ENCODE measurements at places on chromosomes 13 and 19.

GRCh38 chr19:4712771-4713170 lies 10.9 kb downstream of the DPP9 start:
- no peaks in the 10 kb centered on the region for H3K4me1 ChIP-seq
- peak overlapping the region; percentile 68 for H3K27ac ChIP-seq
- H3K27me3 ChIP-seq: no peaks in the 10 kb centered on the region
- H3K36me3 ChIP-seq: peaks cover 10% of the 10 kb centered on the region
- H3K4me3 ChIP-seq: no peak overlapping the region

DNA sequence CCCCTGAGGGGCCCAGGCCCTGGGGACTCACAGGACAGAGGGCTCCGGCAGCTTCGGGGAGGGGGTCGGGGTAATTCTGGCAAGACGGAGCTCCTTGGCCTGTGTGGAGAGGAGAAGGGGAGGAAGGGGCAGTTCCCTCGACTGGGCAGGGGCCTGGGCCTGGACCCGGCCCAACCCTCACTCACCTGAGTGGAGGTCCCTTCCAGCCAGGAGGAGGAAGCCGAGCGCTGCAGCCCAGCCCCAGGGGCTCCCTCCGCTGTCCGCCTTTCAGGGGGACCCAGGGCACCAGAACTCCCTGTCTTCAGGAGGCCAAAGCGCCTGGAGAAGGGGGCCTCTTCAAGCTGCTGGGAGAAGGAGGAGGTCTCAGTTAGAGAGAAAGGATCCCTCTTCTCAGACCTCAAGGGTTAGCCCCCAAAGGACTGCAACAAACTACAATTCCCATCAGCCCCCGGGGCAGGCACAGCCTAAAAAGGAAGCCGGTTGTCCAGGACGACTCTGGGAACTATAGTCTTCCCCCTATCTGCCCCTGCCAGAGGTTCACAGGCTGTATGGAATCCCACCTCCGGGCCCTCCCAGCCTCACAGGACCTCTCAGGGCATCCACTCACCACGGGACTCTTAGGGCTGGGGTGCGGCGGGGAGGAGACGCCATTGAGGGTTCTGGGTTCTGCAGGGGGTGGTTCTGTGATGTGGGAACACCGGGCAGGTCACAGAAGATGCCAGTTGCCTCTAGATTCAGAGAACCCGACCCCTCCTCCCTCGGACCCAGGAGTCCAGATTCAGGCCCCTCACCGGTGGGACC lies 19.8 kb downstream of the EPS8L1 start:
- H3K4me1 ChIP-seq: no peaks in the 10 kb centered on the region
- H3K27me3 ChIP-seq: no peaks in the 10 kb centered on the region
- H3K4me3 ChIP-seq: no peak overlapping the region
- peaks cover 18% of the 10 kb centered on the region for H3K36me3 ChIP-seq
- no peak for DNase-seq

- H3K4me3 ChIP-seq: no peak overlapping the region
- DNase-seq: no peak
- H3K4me1 ChIP-seq: no peaks in the 10 kb centered on the region
- H3K27ac ChIP-seq: peak overlapping the region; percentile 25
Measured at GRCh38 chr13:33257841-33258807, 27.4 kb downstream of the STARD13 start.

- no peaks in the 10 kb centered on the region for H3K36me3 ChIP-seq
- H3K4me3 ChIP-seq: peak overlapping the region; percentile 71
- H3K27ac ChIP-seq: peak overlapping the region; percentile 86
- peak; percentile 43 for DNase-seq
Measured at GRCh38 chr13:32426191-32426989, 1.5 kb downstream of the N4BP2L1 start.

- H3K27ac ChIP-seq: no peak overlapping the region
- no peaks in the 10 kb centered on the region for H3K27me3 ChIP-seq
- H3K4me1 ChIP-seq: peaks cover under 1% of the 10 kb centered on the region
Measured at GRCh38 chr19:10946958-10947657, 13.7 kb upstream of the SMARCA4 start.

DNA sequence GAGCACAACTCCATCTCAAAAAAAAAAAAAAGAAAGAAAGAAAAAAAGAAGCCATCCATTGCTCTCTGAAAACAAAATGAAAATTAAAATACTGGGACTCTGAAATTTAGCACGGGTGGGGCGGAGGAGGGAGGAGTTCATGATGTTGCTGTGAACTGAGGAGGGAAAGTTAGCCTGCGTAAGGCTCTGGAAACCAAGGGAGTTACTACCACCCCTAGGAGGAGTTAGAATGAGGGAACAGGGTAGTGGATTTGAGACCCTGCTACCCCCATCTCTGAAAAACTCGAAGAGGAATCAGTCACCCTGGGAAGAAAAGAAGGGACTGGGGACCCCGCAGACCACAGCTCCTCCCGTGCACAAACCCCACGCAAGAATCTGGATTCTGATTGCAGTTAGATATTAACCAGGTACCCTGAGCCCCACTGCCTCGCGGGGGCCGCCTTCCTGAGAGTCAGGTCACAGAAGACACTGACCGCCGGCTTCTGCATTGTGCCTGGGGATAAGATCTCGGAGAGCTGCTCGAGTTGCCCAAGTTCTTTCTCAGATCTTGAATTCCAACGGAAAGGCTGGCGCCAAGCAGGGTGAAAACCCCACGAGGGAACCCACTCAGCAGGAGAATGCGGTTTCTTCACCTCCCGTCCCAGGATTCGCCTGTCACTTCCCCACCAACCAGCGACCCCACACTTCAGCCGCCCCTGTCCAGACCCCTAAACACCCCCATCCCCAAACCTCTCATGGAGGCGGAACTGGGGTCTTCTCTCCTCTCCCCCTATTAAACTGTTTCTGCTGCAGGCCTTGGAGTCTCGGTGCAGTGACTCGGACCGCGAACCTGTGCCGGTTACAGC lies 870 bp downstream of the ZNF442 start:
- no peaks in the 10 kb centered on the region for H3K27me3 ChIP-seq
- peak overlapping the region; percentile 71 for H3K4me3 ChIP-seq
- peak; percentile 29 for DNase-seq
- no peaks in the 10 kb centered on the region for H3K36me3 ChIP-seq

Measured in colonic mucosa (tissue), 4 donors.